ENCODE measurements at places on chromosomes 2 and 18.

DNA sequence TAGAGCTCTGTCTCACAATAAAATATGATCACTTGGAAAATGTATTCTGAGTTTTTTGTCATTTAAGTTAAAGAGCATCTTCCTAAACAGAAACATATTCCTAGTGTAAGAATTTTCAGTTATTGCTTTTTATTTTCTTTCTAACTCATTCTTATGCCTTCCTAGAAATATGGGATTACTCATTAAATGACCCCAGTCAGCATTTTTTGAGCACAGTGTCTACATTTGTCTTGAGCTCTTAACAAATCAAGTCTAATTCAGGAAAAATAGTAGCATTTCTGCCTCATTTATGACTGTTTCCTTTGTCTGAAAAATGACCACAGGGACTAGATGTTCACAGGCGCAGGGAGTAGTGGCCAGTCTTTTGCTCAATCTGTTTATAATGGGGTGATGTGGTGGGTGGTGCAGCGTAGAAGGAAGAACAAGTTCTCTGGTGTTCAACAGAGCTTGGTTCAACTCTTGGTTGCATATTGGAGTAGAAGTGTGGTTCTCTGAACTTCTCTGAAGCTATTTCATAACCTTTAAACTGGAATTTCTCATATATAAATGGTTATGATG, 267.1 kb downstream of the CYRIA start:
- DNase-seq = no peak

- no peak for DNase-seq
Observed at GRCh38 chr2:181052523-181052891, 72.1 kb downstream of the UBE2E3 start.

DNA sequence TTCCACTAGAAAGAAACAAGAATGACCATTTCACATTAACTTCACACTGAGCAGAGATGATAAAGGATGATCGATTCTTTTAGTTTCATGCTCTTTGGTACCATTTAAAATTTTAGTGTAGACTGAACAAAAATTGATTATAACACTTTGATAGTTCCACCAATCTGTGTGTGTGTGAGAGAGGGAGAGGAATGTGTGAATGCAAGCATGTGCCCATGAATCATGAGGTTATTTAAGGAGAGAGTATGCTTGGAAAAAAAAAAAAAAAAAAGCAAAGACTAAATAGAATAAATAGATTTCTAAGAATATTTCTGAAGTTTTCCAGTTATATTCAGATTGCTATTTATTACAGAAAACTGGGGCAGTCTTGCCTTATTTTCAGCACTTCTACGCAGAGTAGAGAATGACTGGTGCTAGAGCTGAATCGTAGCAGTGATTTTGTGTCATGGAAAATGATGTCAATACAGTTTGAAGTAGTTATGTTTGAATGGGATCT, 900.8 kb downstream of the SLC4A3 start:
- DNase-seq = no peak

DNA sequence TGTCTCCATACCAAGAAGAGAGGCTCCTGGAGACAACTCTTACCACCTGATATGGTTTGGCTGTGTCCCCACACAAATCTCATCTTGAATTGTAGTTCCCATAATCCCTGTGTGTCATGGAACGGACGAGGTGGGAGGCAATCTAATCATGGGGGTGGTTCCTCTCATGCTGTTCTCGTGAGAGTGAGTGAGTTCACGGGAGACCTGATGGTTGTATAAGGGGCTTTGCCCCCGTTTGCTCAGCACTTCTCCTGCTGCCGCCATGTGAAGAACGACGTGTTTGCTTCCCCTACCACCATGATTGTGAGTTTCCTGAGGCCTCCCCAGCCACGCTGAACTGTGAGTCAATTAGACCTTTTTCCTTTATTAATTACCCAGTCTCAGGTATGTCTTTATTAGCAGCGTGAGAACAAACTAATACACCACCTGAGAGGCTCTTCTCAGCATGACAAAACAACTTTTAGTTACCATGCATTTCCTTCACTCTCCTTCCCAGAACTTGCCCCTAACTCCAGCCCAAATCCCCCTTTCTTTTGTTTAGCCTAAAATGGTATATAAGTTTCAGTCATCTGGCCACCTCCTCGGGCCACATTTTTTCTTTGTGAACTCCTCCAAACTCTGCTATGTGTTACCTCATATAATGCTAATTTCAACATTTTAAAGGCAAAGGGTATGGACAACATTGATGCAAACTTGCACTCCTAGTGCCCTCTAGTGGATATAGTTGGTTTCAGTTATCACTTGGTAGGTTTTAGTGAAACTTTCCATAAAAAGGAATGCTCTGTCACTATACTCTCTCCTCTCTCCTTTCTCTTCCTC, 58.6 kb upstream of the SLC25A52 start:
- DNase-seq = no peak

- DNase-seq = no peak
Observed at GRCh38 chr2:160909781-160910242, 250.4 kb upstream of the TANK start.
